ENCODE measurements at places on chromosomes 5 and 9.
A peak's percentile ranks its signal among the peaks of the same experiment; 100 is the strongest.

DNA sequence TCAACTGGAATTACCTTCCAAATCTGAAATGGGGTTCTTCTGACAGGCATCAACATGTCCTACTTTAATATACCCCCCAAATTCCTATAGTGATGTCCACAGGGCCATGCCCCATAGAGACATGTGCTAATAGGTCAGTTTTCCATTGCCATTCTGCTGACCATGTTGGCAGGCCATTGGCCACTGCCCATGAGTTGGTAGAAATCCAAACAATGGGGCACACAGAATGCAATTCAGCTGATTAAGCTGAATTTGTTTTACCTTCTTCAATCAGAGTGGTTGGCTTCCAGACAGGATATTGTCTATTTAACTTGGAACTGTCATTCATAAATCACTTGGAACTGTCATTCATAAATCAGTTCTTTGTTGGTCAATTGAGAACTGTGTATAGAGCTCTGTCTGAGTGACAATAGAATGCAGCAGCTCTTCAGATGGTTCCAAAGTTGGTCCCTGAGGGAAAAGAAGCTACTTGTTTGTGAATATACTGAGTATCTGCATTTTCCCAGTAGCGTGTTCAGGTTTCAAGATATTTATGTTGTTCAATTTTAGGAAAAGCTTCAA lies 336.9 kb downstream of the DRD1 start:
- DNase-seq, result no peak

GRCh38 chr5:154842689-154843530 lies 7.5 kb downstream of the FAXDC2 start:
- no peak for DNase-seq

GRCh38 chr5:177094224-177095087 lies 7.7 kb downstream of the FGFR4 start:
- DNase-seq, result no peak

- DNase-seq, result peak; percentile 99
These were observed 138.8 kb upstream of the COL5A1 start for GRCh38 chr9:134502809-134503211.
